CD4-positive, alpha-beta T cell treated with Interleukin-1 beta for 1 hour (primary cell): ENCODE measurements at places on chromosomes 4 and X.

DNA sequence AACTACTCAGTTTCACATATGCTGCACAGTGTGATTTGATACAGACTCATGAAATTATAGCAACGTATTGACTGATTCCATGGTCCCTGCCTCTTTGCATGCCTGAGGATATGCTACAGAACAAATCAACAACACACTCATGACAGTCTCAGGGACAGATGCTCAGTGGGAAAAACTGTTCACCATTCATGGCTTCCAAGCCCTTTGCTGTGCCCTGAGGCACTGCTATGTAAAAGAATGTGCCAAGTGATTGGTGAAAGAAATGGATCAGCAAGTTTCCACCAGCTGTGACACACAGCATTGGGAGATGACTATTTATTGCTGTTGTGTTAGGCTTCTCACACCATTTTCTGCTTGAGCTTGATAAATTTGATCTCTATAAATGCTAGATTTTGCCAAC lies 825.6 kb upstream of the INTU start:
- DNase-seq = no peak

DNA sequence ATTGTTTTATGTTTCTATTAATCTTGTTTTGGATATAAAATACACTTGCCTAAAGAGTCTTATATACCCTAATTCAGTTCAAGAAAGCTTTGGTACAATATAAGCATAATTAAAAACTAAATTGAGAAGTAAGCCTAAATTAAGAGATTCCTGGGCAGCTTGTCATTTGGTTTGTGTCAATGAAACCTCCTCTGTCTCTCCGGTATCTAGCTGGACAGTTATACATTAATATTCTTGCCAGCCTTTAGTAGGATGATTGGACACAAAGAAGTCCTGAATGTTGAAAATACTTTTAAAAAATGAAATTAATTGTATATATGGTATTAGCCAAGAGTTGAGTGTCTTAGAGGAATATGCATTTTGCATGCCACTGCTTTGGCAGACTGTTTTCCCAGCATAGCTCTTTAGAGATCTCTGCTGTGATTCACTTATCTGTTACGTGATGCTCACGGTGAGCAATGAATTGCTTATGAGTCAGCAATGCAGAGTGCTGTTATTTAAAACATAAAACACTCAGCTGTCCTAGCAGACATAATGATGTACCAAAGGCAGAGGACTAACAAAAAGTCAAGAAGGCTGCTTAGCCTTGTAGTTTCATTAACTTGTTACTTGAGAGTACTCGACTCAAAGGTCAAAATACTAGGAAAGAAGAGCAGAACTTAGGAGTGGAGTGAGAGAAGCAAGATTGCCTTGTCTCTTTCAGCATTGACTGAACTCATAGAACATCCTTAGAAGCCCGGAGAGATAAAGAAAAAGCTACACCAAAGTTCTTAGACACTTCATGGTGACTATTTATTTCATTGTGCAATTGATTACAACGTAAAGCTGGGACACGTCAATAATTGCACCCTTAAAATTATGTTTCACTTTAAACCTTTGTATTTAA lies 1296.1 kb upstream of the PCDH7 start:
- DNase-seq = no peak

GRCh38 chrX:19627533-19627932 lies 112.2 kb upstream of the MAP3K15 start:
- no peak for DNase-seq

GRCh38 chr4:183905593-183906488 lies 734 bp downstream of the STOX2 start:
- no peak for DNase-seq

DNA sequence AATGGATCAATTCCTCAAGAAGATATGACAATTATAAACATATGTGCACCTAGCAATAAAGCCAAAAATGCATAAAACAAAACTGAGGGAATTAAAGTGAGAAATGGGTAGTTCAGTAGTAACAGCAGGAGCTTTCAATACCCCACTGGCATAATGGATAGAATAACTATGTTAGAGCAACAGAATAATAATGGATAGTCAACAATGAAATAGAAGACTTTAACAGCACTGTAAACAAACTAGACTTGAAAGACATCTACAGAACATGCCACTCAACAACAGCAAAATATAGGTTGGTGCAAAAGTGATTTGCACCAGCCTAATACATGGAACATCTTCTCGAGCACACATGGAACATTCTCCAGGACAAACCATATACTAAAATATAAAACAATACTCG lies 20.0 kb upstream of the MBNL3 start:
- no peak for DNase-seq

GRCh38 chr4:650951-651883 lies 22.9 kb downstream of the ATP5ME start:
- DNase-seq = no peak

DNA sequence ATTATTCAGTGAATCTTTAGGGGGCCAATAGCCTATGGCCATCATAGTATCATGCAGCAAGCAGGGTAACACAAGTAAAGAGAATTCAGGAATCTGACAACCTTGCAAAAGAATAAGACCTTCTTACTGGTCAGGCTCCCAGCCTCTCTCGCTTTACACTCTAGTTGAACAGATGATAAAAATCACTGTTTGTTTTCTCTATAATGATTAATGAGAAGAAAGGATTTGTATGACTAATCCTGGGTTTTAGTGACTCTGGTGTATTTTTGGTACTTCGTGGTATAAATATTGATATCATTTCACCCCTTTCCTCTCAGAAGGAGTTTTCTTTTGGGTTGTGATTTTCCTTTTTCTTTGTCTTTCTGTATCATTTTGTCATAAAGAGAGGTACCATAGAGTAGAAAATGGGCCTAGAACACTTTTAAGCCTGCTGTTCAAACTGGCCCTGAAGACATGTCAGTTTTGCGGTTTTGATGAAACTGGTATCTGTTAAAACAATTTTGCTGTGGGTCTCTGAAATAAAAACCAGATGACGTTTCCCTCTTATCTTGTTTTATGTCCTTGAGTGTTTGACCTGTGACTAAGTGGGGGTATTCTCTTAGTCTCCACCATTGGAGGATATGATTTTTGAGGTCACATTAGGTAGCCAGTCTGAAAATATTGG lies 294.9 kb upstream of the TBX22 start:
- no peak for DNase-seq

DNA sequence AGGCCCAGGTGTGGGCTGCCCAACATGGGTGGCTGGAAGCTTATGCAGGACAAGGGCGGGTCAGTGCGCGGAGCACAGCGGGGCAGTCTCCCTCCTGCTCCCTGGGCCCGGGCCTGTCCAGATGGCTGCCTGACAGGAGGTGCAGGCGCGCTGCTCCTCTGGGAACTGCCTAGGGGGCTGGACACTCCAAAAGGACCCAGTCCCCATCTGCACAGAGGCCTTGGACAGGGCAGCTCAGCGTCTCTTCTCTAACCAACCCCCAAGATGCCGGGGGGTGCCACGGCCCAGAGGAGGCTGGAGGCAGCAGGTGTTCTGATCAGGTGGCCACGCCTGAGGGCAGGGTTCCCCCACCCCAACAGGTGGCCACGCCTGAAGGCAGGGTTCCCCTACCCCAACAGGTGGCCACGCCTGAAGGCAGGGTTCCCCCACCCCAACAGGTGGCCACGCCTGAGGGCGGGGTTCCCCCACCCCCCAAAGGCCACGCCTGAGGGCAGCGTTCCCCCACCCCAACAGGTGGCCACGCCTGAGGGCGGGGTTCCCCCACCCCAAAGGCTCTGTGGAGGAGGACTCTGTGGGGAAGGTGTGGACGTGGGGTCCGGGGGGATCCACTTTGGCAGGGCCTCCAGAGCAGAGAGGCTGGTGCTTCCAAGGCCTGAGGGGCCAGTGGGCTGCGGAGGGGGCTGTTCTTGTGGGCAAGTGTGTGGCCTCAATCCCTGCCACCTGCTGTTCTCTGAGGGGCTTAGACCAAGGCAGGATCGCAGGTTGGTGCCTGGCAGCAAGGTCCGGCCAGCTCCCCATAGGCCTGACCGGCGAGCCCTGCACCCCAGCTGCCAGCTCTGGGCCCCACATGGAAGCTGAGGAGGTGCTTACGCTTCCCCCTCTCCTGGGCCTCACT lies 36.1 kb downstream of the CPLX1 start:
- no peak for DNase-seq

DNA sequence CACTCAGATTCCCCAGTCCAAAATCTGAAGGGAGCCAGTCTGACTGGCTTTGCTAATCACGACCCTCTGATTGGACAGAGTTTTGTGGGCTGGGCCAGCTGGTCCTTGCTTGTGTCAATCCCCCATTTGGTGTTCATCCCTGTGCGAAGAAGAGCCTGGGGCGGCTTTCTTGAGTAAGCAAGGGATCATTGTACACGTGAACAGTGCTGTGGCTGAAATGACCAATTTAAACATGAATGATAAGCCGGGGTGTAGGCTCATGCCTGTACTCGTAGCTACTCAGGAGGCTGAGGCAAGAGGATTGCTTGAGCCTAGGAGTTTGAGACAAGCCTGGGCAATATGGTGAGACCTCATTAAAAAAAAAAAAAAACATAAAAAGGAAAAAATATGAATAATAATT lies 379.1 kb downstream of the RAPGEF2 start:
- DNase-seq = no peak

GRCh38 chrX:11059933-11060332 lies 51.2 kb upstream of the HCCS start:
- no peak for DNase-seq

- peak; percentile 14 for DNase-seq
These were observed 201.3 kb downstream of the RBM46 start for GRCh38 chr4:154982187-154983047.

DNA sequence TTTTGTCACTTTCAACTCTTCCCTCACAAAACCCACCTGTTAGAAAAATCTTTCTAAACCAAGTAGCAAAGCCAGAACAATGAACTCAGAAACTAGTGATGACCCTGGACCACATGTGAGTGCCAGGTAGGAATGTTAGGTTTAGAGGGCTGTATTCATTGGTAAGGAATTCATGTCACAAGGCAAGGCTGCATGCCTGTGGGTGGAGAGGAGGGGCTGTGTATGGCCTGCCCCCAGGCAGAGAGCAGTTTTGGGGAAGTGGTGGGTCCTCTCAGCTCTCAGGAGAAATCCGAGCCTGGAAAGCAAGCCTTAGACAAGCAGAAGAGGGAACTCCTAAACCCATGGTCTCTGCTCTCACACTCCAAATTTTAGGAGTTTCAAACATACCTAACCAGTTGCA lies 2.4 kb downstream of the RNF175 start:
- DNase-seq = no peak

GRCh38 chr4:148649652-148650331 lies 207.6 kb upstream of the NR3C2 start:
- no peak for DNase-seq

- DNase-seq = no peak
These were observed 22.4 kb downstream of the FAT1 start for GRCh38 chr4:186701273-186701672.

DNA sequence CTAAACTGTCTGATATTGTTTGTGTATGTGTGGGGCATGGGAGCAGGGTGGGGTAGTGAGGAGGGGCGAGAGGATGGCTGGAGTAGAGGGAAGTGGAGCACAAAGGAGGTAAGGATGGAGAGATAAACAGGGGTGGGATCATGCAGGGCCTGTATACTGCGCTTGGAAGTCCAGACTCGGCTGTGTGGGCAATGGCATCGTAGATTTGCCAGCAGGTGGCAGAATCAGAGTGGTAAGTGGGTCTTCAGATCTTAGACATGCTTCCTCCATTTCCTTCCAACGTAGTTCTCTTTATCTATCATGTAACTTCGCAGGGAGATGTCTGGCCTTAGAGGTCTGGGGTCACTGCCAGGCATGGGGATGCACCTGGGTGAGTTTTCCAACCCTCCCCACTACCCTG lies 155.5 kb downstream of the PDGFRA start:
- DNase-seq = no peak

GRCh38 chr4:104859601-104860237 lies 287.0 kb upstream of the TET2 start:
- no peak for DNase-seq

GRCh38 chr4:40466789-40467188 lies 131.7 kb downstream of the CHRNA9 start:
- no peak for DNase-seq
